Suppressor macrophage treated with lipopolysaccharide for 1 hour (primary cell): ENCODE measurements at places on chromosomes 6 and 20.
A peak's percentile ranks its signal among the peaks of the same experiment; 100 is the strongest.

DNA sequence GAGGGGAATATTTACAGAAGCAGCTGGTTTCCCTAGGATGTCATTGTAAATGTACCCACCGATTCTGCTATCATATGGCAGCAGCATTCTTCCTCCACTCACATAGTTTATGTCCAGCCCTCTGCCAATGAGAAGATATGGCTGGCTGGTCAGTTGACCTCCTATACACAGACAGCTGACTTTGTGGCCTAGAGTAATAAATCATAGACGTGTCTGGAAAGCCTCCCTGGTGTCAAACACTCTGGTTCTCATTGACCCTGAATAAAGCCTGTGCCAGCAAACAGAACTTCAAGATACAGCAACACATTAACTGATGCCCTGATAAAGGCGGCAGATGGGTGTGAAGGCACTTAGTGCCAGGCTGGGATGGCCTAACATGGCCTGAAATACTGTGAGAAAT lies 52.6 kb downstream of the GPR63 start:
- no peak for DNase-seq

DNA sequence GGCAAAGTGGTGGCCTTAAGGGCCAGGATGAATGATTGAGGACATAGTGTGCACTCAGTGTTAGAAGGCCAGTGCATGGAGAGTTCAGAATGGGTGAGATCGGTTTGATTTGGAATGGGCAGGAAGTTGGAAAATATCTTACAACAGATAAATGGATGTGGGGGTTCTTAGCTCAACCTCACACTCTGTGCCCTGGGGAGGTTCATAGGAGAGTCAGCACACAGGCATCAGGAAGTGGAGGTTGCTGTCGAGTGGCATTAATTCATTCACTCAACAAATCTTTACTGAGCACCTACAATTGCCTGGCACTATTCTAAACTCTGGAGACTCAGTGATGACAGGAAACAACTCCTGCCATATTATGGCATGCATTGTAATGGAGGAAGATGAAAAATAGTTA lies 313.7 kb upstream of the SUPT3H start:
- no peak for DNase-seq

DNA sequence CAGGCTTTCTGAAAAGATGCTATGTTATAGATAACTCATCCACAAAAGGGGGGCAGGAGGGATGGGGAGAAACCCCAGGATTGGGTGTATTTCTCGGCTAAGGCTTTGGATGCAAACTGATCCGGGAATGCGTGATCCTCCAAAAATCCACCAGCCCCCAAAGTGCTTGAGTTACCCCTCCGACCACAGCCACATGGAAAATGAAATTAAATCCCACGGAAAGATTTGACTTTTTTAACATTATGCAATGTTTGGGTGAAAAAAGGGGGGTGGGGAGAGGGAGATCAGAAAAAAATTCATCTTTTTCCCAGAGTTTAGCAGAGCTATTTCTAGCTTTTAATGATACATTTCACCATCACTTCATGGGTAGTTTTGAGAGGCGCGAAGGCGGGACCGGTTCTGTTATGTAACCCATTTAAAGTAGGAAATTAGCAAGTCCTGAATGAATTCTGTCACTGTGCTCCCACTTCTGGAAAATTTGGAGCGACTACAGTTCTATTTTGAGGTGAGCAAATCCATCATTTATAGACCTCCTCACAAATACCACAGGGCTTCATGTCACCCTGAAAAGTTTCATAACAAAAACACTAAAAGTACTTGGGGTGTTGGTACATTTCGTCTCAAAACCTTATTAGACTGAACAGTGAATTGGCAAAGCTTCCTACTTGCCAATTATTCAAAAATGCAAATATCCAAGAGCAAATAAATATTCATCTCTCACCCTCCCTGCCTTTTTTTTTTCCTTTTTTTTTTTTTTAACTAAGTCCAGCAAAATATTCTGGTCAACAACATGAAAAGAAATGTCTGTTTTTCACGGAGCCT lies 51.9 kb upstream of the NFATC2 start:
- DNase-seq = peak; percentile 8

DNA sequence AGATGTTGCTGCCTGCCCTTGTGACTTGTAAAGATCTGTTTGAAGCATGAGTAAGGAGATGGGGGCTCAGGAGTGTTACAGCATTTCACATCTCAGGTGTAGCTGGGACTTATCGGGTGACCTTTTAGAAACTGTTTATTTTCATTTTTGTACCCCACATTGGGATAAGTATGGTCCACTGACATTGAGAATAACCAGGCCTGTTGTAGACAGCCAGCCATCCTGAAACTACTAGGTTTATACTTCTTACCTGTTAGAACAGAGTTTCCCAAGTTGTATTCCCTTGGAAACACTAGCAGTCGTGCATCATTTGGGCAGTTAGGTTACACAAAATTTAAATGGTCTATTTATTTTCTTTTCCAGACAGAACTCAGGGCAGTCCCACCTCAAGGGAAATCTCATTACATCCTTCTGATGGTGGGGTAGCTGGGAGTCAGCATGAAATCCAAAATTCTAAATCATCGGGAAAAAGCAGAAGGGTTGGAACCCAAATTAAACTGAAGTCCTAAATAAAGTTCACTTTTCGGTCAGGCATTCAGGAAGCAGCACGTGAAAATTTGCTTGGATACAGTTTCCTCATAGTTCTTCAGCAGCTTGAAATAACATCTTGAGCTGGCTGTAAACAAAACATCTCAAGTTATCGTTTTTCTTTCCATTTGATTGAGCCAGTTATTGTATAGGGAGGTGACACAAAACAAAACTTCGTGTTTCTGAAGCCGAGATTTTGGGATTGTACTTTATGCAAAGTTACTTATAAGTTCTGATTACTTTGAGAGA lies 30.5 kb downstream of the FOXO3 start:
- no peak for DNase-seq

- no peak for DNase-seq
These were observed 1.2 kb downstream of the FOXA2 start for GRCh38 chr20:22582964-22583772.

DNA sequence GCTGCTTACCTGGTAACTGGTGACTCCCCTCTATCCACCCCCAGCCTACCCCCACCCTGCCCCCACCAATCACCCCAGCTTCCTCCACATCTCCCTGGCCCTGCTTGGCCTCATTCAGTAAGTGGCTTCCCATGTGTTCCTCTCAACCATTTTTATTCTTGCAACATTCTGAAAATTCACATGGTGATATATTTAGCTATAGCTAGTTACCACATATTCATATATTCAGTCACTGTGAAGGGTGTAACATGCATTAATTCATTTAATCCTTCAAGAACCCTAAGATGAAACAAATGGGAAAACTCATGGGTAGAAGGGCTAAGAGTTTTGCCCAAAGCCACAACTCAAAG lies 95.4 kb upstream of the CEP85L start:
- peak; percentile 81 for DNase-seq

GRCh38 chr6:2231438-2231837 lies 14.0 kb downstream of the GMDS start:
- DNase-seq = no peak

GRCh38 chr6:135722679-135723078 lies 128.8 kb upstream of the PDE7B start:
- no peak for DNase-seq

DNA sequence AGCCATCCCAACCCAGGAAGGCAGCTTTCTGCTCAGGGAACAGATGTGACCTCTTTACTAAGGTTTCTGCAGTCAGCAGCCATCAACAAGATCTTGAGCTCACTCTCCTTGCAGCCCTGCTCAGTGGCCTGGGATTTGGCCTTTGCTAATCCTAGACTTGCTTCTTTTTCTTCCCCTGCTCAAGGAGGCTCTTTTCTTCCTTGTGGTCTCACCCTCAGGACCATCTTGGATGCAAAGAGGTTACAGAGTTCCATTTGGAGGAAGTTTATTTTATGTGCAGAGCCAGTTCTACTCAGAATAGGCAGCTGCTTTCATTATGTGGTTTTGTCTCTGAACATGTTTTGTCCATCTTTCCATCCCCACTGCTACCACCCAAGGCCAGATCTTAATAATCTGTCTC lies 49.3 kb downstream of the RALY start:
- no peak for DNase-seq

DNA sequence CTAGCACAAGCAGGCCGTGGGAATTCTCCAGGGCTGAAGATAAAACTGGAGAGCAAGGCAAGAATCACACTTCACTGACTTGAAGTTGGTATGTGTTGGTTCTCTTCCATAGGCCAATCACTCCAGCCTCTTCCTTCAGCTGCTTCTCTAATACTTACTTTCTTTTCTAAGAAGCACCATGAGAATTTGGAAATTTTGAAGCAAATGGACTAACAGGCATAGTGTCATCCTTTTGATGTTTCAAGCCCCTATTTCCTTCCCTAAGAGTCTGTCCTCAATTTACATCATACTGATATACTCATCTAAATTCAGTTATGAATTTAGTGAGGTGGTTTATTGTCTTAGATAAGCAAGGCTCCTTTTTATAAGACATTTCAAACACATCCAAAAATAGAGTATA lies 24.0 kb downstream of the SLC26A8 start:
- DNase-seq = peak; percentile 45

GRCh38 chr6:53573299-53573698 lies 28.4 kb upstream of the GCLC start:
- DNase-seq = no peak

- DNase-seq = no peak
These were observed 3.0 kb upstream of the GRM4 start for GRCh38 chr6:34148631-34149451.

DNA sequence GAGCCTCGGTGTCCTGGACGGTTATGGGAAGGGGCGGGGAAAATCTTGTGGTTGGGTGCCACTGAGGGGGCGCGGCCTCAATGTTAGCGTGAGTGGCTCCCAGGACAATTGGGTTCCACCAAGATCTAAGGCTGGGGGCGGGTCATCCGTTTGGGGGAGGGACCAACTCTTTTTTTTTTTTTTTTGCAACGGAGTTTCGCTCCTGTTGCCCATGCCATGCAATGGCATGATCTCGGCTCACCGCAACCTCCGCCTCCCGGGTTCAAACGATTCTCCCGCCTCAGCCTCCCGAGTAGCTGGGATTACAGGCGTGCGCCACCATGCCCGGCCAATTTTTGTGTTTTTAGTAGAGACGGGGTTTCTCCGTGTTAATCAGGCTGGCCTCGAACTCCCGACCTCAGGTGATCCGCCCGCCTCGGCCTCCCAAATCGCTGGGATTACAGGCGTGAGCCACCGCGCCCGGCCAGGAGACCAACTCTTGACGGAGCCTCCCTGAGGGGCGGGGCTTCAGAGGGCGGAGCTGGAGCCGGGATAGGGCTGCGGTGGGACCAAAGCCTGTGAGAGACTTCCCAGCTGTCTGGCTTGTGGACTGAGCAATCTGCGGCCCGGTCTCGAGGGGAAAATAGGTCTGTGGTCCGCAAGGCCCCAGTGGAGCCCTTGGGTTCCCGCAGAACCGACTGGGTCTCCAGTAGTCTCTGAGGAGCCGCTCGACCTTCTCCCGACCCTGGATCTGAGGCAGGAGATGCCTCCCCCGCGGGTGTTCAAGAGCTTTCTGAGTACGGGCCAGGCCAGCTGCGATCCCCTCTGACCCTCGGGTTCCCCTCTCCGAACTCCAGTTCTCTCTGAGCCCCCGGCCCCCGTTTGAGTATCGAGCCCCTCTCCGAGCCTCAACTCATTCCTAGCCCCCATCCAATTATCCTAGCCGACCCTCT lies 1.1 kb downstream of the SPAG4 start:
- DNase-seq = peak; percentile 100

DNA sequence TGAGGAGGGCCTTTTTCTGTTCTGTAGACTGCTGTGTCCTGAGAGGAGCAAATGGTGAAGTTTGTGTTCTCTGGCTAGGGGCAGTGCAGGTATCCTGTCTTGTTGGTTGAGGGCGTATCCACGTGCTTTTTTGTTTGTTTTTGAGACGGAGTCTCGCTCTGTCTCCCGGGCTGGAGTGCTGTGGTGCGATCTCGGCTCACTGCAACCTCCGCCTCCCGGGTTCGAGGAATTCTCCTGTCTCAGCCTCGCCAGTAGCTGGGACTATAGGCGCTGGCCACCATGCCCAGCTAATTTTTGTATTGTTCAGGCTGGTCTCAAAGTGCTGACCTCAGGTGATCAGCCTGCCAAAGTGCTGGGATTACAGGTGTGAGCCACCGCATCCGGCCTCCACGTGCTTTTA lies 10.8 kb upstream of the PXDC1 start:
- DNase-seq = no peak

DNA sequence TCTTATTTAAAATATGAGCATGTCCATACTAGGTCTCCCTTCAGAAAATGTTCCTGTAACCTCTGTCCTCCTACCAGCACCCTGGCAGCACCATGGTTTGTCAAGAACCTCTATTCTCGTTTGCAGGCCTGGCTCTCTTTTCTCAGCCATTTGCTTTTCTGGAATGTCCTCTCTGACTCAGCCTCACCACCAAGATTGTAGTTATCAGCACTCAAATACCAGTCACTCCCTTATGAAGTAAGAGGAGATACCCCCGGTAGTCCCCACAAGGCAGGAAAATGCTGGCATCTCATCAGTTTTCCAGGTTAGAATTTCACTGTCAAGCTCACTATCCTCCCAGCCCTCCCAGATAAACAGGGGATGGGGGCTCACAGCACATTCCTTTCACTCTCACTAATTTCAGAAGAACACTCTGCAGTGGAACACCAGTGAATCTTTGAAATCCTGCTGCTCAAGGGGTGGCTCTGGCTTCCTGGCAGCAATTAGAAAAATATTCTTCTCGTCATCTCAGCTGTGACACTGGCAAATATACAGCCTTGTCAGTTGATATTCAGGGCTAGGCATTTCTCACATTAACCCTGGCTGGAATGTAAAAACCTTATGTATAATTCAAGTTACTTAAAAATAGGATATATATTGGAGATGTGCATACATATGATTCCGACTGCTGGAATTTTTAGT lies 129.2 kb downstream of the TBX18 start:
- no peak for DNase-seq

- DNase-seq = no peak
These were observed 296.8 kb upstream of the RSPO3 start for GRCh38 chr6:126821706-126822105.

DNA sequence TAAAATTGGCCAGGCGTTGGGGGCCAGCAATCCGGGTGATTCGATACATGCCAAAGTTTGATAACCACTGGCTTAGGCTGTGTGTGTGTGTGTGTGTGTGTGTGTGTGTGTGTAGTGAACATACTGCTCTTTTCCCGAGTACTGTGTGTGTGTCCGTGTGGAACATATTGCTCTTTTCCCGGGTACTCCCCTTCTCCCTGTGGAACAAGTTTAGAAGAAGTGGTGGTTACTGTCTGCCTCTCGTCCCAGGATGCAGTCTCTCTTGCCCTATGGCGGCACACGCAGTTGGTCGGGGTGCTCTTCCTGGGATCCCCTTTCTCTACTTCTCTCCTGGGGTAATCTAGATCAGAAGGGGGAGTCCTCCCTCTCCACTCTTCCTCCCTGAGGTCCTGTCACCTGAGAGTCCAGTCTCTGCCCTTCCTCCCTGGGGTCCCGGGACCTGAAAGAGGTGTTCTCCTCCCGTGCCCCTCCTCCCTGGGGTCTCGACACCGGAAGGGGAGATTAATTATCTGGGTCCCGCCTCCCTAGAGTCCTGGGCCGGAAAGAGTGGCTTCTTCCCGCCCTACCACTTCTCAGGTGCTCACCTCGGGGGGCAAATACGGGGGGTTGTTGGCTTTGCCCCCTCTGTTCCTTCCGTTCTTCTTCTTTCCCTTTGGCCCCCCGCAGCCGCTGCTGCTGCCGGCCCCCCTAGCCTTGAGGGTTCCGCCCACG lies 516 bp downstream of the GTPBP2 start:
- DNase-seq = peak; percentile 33

GRCh38 chr6:135014353-135014832 lies 40.2 kb downstream of the HBS1L start:
- no peak for DNase-seq
